ENCODE measurements at places on chromosomes 4 and X. TPM values are rescaled to one million over a fixed set of nuclear protein-coding genes. Genes with fewer than 3 reads are reported as not detected.

The RASSF6 gene
- total RNA-seq = 0.05 TPM

GRCh38 chr4:8403173-8403753 lies 37.3 kb downstream of the ACOX3 start:
- DNase-seq = peak; percentile 47

- no peak for DNase-seq
Measured at GRCh38 chr4:168930413-168931196, 79.5 kb downstream of the CBR4 start.

GRCh38 chr4:157220371-157220881 lies at the start of gene GRIA2:
TSS of gene GRIA2 (plus strand) at chr4:157220728. CDS start at chr4:157221043, 315 bp downstream.
- peak; percentile 24 for DNase-seq

DNA sequence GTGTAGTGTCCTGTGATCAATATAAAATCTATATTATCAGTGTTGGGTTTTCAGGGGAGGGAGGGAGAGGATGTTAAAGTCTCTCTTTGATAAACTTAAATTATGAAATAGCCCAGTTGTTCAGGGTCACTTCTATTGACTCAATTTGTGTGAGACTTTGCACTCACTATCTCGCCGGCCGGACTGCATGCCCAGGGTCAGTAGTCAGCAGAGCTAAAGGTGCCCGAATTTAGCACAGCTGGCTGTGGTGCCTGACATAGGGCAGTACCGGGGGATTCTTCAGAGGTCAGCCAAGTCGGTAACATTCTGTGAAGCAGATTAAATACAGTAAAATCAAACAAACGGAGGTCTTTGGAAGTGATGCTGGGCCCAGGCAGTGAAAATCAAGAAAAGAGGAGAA lies 19.2 kb downstream of the GABRQ start:
- no peak for DNase-seq

DNA sequence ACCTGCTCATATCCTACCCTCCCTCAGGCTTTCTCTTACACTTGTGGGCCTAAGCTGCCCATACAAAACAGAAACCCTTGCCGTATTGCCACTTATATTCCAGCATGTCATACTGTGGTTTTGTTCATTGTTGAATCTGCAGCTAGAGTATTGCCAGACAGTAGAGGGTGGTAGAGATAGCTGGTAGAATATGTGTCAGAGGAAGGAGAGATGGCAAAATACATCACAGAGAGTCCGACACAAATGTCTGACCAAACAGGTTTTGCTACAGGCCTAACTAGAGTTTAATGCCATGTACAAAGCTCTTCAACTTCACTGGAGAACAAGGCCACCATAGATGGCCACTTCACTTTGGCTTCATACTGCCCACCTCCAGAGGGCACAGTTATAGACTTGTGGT lies 160.1 kb downstream of the EFHC2 start:
- DNase-seq = no peak

- no peak for DNase-seq
Measured at GRCh38 chr4:86155766-86156165, 204.1 kb downstream of the MAPK10 start.

GRCh38 chr4:115664285-115664684 lies 550.9 kb upstream of the NDST4 start:
- DNase-seq = no peak

All from activated CD4-positive, alpha-beta memory T cell treated with anti-CD3 and anti-CD28 coated beads, Interleukin-2, amount 10 ng/mL, durations not matched to agents 7 days and 5 days (primary cell).